Esophagus squamous epithelium (tissue), 5 donors: ENCODE measurements at places on chromosomes 12 and 14.

GRCh38 chr14:100790502-100791347 is 35.2 kb upstream of the MEG3 start:
- no peak for DNase-seq

DNA sequence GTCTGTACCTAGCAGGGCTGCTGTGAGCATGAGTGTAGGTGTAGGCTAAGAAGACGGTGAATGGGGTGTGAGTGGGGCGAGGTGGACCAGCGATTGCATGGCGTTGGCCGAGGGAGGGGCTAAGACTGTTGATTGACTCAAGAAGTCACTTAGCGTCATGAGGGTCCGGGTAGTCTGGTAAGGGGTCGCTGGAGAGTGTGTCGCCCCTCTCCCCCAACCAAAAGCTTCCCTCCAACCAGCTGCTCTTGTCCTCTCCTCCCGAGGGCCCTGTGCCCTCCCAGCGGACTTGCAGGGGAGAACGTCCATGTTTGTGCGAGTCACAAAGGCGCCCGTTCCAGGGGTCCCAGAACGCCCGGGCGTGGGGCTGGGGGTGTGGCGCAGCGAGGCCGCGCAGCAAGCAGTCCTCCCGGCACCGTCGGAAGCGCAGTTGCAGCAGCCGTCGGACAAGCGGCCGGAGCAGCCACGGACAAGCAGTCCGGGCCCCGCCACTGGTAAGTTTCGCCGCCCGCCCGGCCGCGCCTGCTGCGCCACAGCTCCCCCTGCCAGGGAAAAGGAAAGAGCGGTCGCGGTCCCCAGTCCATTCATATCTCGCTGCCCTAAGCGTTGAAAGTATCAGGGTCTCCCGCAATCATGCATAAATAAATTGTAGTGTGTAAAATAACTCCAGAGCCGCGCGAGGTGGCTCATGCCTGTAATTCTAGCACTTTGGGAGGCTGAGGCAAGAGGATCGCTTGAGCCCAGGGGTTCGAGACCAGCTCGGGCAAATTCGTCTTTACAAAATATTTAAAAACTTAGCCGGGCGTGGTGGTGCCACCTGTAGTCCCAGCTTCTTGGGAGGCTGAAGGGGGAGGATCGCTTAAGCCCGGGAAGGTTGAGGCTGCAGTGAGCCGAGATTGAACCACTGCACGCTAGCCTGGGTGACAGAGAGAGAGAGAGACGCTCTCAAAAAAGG is at the start of gene CCDC63:
Gene CCDC63 (plus strand): TSS at position 373 of the 952 bp plus-strand sequence. CDS start 5,968 bp downstream, outside the sequence.
- no peak for DNase-seq

DNA sequence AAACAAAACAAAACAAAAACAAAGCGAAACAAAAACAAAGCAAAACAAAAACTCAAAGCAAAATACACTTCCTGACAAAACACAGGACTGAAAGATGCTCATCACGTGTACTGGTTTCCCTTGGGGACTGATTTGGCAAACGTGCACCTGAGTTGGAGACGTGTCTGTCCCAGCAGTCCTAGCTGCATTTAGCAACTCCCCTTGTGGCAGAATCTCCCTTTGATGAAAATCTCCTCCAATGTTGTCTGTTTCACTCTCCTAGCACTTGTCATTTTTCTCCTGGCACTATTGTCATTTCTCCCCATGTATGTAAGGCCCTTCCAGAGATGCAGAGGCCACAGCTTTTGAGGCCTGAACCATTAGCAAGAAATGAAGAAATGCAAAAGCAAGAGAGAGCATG is 6.8 kb upstream of the SLC24A4 start:
- no peak for DNase-seq

GRCh38 chr14:58547649-58548048 is 90.1 kb upstream of the DACT1 start:
- no peak for DNase-seq

DNA sequence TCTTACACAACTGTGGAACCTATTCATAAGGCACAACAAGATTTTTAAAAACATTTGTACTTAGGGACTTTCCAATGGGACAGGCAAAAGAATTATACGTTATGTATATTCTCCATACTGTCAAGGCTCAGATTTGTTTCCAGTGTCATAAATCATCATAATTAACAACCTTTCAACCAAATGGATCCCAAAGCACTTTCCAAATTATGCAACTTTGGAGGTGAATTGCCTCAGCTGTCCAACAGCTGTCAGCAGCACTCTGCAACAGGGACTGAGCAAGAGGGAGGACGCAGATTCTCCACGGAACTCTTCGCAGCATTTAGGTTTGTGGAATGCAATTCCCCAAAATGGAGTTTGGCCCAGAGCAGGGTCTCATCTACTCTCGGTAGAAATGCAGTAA is 186.6 kb downstream of the PAX9 start:
- DNase-seq: no peak

- DNase-seq: no peak
Observed at GRCh38 chr14:65627315-65627714, 214.8 kb downstream of the FUT8 start.
